ENCODE measurements at places on chromosomes 2 and 18.
A peak's percentile ranks its signal among the peaks of the same experiment; 100 is the strongest.

GRCh38 chr2:150383587-150383986 is 103.9 kb downstream of the RND3 start:
- DNase-seq: no peak

DNA sequence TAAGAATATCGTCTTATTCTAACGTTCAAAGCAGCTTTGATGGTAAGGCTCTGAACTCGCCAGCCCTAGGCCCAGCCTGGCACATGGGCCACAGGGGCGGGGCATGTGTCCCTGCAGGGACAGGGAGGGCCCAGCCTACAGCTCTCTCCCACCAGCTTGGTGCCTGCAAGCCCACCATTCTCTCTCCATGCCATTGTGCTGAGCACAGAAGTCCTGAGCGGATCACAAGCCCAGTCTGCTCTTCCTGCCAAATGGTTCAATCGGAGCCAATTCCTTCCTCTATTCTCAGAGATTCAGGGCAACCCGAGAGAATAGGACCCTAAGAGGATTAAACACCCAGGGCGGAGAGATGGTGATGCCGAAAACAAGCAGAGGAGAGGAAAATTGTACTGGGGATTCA is 50.3 kb upstream of the APCDD1 start:
- no peak for DNase-seq

DNA sequence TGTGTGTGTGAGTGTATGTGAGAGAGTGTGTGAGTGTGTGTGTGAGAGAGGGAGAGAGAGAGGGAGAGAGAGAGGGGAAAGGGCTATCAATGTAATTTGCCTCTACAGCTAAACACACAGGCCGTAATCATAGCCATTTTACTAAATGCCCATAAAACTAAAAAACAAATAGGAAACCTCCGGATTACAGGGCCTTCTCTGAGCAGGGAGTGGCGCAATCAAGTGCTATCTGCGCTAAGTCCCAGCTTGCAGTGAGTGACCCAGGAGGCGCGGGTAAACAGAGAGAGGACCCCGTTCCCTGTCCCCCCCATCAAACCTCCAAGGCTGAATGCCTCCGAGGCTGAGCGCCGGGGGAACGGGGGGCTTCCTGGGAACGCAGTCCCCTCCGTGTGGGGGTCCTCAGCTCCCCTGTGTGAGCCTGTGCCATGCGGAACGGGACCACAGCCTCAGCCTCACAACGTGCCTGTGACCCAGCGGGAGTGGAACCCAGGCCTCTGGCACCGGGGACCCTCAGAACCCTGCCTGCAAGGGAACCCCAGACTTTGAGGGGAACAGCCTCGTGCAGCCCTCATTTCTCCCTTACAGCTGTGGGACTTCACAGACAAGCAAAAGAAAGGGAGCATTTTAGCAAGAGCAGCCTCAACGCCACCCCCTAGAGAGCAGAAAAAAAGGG is 54.7 kb upstream of the ID2 start:
- no peak for DNase-seq

DNA sequence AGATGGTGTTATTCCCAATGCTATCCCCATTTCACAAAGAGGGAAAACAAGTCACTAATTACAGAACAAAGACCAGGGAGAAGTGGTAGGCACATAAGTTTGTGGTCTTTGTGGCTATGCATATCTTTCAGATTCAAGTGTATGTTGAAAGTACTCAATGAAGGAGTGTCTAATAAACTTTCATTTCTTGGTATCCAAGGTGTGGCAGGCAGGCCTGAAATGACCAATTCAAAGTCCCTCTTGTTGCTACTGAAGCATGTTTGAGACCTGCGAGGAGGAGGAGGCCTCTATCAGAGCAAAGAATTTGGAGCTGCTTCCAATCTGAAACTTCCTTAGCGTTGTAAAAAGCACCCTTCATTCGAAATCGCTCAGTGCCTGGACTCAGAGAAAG is 60.9 kb upstream of the KLF7 start:
- no peak for DNase-seq

GRCh38 chr2:1591978-1592907 is 152.1 kb downstream of the PXDN start:
- DNase-seq: no peak

DNA sequence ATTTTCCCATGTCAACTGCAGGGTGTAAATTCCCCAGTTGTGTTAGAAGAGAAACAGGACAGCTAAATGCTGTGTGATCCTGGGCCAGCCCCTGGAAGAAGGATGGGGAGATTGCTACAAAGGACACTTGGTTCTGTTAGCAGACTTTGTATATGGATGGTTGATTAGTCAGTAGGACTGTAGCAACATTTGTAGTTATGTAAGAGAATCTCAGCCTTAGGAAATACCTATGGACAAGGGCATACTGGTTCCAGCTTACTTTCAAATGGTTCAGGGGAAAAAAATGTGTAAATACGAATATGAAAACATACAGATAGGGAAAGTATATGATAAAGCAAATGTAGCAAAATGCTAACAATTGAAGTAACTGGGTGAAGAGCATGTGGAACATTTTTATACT is 47.6 kb downstream of the GNAL start:
- no peak for DNase-seq

DNA sequence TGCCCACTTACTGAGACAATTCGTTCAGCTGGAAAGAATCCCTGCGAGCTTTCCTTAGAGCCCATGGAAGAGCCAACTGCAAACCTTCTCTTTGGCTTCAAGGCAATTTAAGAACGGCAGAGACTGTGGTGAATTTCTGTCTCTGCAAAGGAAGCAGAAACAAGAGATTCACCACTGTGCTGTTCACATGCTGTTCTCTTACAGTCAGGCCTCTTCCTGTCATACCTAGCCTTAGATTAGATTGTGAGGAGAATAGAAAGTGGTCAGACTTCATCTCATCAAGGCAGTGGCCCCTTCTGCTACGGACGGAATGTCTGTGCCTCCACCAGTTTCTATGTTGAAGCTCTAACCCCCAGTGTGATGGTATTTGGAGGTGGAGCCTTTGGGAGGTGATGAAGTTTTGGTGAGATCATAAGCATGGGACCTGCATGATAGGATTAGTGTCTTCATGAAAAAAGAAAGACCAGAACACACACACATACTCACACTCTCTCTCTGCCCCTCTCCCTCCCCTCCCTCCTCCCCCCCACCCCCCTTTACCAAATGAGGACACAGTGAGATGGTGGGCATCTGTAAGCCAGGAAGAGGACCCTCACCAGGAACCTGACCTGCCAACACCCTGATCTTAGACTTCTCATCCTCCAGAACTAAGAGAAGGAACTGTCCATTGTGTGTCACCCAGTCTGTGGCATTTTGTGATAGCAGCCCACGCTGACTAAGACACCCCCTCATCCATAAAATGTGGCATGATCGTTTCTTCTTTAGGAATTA is 45.6 kb upstream of the NRP2 start:
- no peak for DNase-seq

DNA sequence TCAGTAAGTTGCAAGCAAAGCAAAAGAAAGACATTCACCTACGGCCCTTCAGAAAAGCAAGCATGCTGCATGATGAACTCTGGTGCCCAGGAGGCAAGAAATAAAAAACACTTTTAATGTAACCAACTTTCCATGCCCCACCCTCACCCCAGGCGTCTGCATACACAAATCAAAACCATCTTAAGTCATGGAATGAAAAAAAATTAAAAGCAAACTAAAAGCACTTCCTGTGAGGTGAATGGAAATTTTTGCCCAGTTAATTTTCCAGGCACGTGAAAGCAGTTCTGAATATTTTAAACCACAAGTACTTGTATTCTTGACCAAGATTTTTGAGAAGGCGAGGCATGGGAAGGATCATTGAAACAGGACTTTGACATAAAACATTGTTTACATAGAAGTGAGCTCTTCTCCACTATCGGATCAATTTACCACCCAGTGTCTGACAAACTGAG is 2.5 kb upstream of the ICOS start:
- no peak for DNase-seq

- no peak for DNase-seq
Observed at GRCh38 chr18:67553437-67553836, 36.9 kb upstream of the DSEL start.

DNA sequence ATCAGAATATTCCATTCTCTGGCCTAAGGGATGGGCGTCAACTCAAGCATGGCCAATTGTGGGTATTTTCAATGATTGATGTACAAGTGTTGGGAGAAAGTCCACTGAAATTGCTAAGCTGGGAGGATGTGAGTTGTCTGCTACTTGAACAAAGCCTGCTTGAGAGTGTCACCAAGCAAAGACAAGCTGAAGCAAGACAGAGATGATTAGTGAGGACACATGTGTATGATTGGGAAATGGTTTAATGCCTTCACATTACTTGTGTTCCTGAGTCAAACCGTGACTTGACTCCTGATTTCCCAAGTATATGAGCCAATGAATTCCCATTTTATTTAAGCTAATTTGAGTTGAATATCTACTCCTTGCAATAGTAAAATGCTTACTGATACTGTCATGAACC is 23.7 kb upstream of the NRP2 start:
- no peak for DNase-seq

GRCh38 chr2:170291474-170291873 is 113.5 kb downstream of the MYO3B start:
- no peak for DNase-seq

DNA sequence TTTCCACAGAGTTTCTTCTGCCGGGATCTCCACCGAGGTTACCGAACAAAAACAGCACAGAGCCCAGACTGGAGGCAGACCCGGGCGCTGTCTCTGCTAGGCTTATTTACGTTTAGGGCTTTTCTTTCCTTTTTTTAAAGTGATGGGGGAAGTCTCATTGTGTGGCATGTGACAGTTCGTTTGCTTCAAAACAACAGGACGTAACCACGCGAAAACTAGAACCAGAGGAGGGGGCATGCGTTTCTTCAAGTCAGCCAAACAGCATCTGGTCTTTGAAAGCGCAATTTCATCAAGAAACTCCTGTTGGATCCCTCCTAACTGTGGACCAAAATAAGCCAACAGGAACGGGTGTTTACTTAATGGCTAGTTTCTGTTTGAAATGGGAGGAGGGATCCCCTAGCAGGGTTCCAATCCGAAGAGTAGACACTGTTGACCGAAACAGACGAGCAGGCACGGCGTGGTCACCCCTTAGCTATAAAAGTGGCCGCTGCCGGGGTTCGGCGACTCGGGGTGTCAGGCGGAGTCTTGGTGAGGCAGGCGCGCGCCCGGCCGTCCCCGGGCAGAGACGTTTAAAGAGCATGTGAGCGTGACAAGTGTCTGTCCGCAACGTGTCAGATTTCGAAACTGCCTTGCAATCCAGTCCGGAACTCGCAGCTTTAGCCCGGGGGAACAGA is 997 bp upstream of the TGIF1 start:
- peak; percentile 71 for DNase-seq

DNA sequence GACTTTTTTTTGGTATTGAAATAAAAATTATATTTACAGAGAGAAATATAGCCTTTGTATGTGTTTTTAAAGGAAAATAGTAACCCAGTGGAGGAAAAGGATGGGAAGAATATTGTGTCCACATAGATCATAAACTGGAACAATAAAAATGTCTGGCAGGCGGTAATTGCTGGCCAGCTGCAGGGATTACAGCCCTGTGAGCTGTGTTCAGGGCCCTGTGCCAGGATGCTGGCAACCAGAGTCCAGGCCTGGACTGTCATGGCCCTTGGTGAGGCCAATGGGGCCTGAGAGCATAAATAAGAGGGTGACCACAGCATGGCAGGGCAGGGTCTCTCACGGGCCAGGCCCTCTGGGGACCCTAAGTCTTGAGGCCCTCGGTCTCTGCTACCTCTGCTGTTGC is 171.2 kb downstream of the ACOXL start:
- no peak for DNase-seq

DNA sequence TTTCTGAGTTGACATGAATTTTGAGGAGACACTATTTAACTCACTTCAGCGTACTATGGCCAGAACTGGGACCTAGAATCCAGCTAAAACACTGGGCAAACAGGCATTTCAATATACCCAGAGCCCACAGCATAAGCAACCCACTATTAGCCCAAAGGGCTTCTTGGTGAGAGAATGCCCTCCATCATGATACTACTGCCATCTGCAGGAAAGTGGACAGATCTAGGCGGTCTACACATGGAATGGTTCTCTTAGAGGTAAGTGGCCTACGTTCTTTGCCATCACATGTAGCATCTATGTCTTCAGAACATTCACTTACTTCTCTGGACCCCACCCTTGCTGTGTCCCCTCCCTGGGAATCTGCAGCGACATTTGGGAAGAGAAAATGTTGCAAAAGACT is 181.3 kb upstream of the LINC00305 start:
- DNase-seq: no peak

DNA sequence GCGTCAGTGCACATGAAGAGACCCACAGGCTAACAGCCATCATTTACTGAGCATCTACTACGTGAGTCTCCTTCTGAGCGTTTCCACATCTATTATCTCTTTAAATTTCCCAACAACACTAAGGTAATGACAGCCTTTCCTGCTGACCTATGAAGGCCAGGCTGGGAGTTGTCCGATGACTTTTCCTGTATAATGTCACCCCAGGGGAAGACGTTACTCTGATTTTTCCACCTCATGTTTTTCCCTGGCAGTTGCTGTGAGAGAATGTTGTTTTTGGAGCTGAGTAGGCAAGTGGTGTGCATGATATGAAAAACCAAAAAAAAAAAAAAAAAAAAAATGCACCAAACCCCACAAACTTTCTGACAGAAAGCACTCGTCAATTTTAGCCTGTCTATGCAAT is 207.6 kb downstream of the SLC8A1 start:
- no peak for DNase-seq

DNA sequence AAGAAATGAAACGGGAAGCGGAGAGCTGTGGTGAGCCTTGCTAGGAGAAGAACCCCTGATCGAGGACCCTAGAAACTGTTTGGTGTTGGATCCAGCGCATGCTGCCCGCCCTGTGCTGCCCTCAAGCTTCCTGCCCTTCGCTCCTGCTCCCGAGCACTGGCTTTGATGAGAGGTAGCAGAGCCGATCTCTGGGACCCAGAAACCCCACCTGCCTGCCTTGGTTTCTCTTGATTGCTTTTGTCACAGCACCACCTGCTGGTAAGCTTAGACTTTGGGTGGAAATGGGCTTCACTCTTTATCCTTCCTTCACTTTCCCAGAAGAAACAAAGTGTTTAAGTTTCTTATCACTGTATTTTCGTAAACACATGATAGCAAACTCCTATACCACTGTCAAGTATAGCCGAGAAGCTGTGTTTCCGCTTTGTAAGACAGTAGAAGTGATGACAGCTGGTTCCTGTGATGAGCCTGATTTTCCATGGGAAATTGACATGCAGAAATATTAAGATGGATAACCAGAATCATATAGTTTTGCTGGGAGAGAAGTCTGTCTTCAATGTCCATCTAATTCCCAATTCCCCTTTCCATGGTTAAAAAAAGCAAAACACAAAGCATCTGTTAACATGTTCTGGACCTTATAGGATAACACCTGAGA is 267.4 kb downstream of the PHLPP1 start:
- peak; percentile 22 for DNase-seq

- no peak for DNase-seq
Observed at GRCh38 chr2:102449370-102449974, 23.6 kb upstream of the SLC9A4 start.

DNA sequence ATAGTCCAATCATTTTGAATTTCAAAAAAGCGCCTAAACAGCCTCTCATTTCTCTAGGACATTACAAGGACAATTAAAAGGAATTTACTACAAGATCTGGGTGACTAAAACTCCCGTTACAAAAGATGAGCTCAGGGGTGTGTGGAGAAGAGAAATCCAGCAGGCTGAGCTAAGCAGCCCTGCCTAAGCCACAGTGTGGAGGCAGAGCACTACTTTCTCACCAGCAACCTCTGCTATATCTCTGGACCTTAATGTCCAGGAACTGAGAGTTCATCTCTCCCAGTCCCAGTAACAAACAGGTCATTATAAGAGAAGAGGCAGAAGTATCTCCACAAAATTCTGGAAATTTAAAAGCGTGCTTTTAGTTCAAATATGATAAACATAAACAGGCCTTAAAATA is 18.9 kb upstream of the ANKRD62 start:
- DNase-seq: no peak

- no peak for DNase-seq
Observed at GRCh38 chr2:237475704-237476141, 11.3 kb upstream of the MLPH start.
